ENCODE measurements at places on chromosomes 2 and 18.

GRCh38 chr2:235162082-235162836, 210.4 kb downstream of the SH3BP4 start:
- H3K4me3 ChIP-seq, result no peak overlapping the region
- no peak for DNase-seq
- peaks cover 8% of the 10 kb centered on the region for H3K4me1 ChIP-seq
- H3K27ac ChIP-seq, result no peak overlapping the region
- no peaks in the 10 kb centered on the region for H3K27me3 ChIP-seq
- H3K36me3 ChIP-seq, result no peaks in the 10 kb centered on the region

DNA sequence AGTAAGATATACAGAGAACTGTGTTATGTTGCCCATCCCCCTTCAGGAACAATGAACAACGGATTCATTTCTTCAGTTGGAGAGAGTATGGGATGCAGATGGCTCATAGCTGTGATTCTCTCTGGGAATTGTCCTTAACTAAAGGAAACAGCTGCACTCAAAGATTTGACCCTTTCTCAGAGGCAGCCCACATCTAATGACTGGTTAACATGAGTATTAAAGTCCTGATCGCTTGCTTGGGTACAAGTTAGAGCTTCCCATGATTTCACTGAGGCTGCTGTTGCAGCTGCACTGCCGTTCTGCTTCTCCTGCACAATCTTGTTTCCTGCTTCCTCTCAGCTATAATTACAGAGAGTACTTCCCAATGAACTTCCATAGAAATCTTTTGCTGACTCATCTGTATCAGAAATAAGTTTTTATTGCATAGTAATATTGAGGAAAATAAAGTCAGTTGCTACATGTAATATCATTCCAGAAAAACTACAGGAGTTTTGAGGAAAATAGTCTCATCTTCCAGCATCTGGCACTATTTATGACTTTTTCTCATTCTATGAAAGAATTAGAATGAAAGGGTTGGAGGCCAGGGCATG, 12.8 kb upstream of the SCN9A start:
- no peak overlapping the region for H3K27ac ChIP-seq
- H3K27me3 ChIP-seq, result no peaks in the 10 kb centered on the region
- no peak overlapping the region for H3K4me3 ChIP-seq
- no peaks in the 10 kb centered on the region for H3K36me3 ChIP-seq
- H3K4me1 ChIP-seq, result no peaks in the 10 kb centered on the region
- DNase-seq, result no peak

GRCh38 chr18:77133051-77133834, 660 bp upstream of the MBP start:
- no peaks in the 10 kb centered on the region for H3K36me3 ChIP-seq
- H3K27me3 ChIP-seq, result peaks cover 44% of the 10 kb centered on the region
- no peaks in the 10 kb centered on the region for H3K4me1 ChIP-seq
- H3K4me3 ChIP-seq, result peak overlapping the region; percentile 79

- peaks cover 9% of the 10 kb centered on the region for H3K4me1 ChIP-seq
- H3K36me3 ChIP-seq, result no peaks in the 10 kb centered on the region
- H3K27ac ChIP-seq, result no peak overlapping the region
- peaks cover 99% of the 10 kb centered on the region for H3K27me3 ChIP-seq
Measured at GRCh38 chr2:174336501-174337336, 2.0 kb downstream of the SP9 start.

DNA sequence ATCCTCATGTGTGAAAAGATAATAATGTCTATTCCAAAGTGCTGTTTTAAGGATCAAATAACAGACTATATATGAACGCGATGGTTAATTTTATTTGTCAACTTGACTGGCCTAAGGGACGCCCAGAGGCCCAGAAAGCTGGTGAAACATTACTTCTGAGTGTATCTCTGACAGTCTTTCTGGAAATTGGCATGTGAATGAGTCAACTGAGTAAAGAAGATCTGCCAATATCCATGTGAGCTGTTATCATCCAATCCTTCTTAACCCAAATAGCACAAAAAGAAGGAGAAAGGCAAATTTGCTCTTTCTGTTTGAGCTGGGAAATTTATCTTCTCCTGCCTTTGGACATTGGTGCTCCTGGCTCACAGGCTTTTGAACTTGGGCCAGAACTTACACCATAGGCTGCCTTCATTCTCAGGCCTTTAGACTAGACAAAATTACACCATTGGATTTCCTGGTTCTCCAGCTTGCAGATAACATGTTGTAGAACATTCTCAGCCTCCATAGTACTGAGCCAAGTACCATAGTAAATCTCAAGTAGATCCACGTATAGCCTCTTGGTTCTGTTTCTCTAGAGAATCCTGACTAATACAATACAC, 114.7 kb upstream of the DOCK10 start:
- no peaks in the 10 kb centered on the region for H3K27me3 ChIP-seq
- no peak overlapping the region for H3K4me3 ChIP-seq

GRCh38 chr2:97718051-97718882, 4.9 kb downstream of the ZAP70 start:
- no peak overlapping the region for H3K4me3 ChIP-seq
- no peaks in the 10 kb centered on the region for H3K36me3 ChIP-seq
- no peak for DNase-seq
- H3K4me1 ChIP-seq, result peaks cover 6% of the 10 kb centered on the region

DNA sequence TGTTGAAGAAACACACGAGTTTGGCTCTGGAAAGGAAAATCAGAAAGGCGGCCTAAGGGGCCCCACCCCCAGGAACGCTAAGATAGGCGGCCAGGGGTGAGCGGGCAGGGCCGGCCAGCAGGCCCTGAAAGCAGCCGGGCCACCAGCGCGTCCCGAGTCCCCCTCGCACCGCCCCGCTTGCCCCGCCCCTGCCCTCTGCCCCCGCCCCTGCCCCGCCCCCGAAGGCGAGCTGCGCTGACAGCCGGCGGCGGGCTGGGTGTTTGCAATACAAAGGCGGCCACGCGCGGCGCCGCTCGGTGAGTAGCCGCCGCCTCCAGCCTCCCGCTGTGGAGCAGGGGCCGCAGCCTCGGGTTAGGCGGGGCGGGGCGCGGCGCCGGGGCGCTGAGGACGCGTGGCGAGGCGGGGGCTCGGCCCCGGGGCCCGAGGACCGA, at the start of gene LPIN1:
Gene LPIN1 (plus strand): TSS at position 257 of the 431 bp plus-strand sequence. CDS start 18,910 bp downstream, outside the sequence.
- H3K4me3 ChIP-seq, result peak within 1 kb of the TSS; percentile 86
- peak within 1 kb of the TSS; percentile 69 for H3K27ac ChIP-seq
- H3K4me1 ChIP-seq, result peaks cover 9% of the 10 kb centered on the region
- peak; percentile 97 for DNase-seq

DNA sequence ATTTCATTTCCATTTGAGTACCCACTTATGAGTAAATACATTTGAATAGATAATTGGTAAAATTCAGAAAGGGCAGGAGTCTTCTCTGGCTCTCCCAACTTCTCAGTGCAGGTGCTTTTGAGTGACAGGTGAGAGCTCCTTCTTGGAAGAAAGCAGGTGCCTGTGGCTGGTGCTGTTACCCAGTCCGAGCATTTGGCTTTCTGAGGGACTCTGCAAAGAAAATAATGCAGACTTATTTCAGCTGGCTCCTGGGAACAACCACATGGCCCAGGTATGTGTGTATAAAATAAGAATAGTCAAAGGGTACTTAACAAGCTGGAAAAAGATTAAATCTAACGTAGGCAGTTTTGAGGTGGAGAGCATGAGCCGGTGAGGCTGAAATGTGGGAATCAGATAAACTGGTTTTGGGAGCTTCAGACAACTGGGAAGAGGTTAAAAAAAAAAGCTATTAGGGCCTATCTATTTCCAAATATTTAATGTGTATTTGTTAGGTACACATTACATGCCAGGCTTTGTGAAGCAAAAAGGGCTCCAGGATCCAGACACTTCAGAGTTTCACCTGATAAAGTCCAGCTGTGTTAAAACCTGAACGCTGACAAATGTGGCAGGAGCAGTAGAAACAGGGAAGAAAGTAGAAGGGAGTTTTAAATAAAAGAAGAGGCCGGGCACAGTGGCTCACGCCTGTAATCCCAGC, 20.6 kb downstream of the ZNF236 start:
- H3K4me1 ChIP-seq, result peaks cover 10% of the 10 kb centered on the region
- H3K36me3 ChIP-seq, result no peaks in the 10 kb centered on the region
- DNase-seq, result no peak
- H3K4me3 ChIP-seq, result no peak overlapping the region

DNA sequence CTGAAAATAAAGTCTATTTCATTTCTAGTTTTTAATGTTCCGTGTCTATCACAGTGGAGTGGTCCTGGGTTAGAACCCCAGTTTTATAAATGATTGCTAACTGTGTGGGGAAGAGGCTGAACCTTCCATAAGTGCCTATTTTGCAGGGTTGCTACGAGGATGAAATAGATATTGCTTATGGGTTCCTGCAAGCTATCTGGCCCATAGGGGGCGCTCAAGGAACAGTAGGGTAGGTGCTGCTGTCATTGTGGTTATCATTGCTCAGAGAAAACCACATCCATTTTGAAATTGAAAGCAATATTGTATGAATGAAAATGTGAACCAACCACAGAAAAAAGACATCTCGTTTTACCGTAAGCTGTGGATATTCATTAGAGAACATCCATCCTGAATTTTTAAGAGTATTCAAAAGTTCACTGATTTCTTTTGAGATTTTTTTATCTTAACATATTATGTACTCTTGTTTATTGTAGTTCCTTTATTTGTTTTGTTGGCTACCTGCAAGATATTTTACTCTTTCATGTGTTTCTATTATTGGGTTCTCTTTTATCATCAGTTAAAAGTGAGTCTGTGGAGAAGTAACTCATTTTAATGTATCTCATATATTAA, 261.6 kb downstream of the NAPG start:
- no peaks in the 10 kb centered on the region for H3K4me1 ChIP-seq
- DNase-seq, result peak; percentile 93
- H3K27me3 ChIP-seq, result no peaks in the 10 kb centered on the region
- no peak overlapping the region for H3K4me3 ChIP-seq
- H3K36me3 ChIP-seq, result no peaks in the 10 kb centered on the region

DNA sequence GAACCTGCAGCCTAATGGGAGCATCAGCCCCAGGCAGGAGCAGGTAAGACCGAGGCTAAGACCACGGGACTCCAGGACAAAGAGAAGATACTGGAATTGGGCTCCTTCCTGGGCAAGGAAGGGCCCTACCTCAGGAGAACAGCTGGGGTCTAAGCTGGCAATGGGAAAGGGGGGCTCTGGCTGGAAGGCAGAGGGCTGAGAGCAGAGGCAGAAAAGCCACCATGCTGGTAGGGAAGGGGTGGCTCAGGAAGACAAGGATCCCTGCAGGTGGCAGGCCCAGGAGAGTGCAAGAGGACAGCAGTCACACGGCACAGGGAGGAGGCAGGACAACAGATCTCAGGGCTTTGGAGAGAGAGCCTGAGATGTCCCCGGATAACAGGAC, 203.5 kb downstream of the NDUFA10 start:
- H3K4me1 ChIP-seq, result no peaks in the 10 kb centered on the region
- peak; percentile 22 for DNase-seq
- no peak overlapping the region for H3K27ac ChIP-seq
- H3K36me3 ChIP-seq, result no peaks in the 10 kb centered on the region
- H3K4me3 ChIP-seq, result no peak overlapping the region

DNA sequence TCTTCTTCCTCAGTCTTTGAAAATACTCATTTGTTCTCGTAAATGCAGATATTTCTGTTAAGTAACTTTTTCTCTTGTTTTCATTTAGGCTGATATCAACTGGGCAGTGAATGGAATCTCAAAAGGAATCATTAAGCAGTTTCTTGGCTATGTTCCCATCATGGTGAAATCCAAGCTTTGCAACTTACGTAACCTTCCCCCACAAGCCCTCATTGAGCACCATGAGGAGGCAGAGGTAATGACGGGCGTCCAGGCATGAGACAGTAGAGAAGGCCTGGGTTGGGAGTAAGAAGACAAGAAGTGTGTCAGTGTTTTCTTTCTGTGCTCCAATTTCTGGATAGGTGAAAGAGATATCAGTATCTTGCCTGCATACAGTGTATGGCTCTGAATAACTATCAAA, 5.1 kb downstream of the POLR1B start:
- H3K36me3 ChIP-seq, result peaks cover 57% of the 10 kb centered on the region
- no peak overlapping the region for H3K4me3 ChIP-seq
- no peaks in the 10 kb centered on the region for H3K4me1 ChIP-seq
- DNase-seq, result no peak

DNA sequence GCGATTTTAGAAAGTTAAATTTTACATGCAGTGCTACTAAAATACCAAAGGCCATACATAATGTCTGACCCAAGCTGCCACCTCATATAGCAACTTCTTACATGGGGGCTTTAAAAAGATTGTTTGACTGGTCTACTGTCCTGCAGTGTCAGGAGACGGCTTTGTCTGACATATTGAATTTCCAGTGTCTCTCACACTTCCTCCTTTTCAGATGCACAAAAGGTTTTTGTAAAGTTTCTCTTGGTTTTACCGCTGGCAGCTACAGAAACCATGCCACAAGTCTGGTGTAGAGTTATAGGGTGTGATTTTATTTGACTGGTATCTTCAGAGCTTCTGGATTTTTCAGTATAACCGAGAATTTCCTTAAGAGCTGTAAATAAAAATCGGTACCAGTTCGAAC, 1.1 kb upstream of the ASAP2 start:
- no peaks in the 10 kb centered on the region for H3K4me1 ChIP-seq
- H3K4me3 ChIP-seq, result peak overlapping the region; percentile 84
- H3K27ac ChIP-seq, result peak overlapping the region; percentile 85
- H3K36me3 ChIP-seq, result no peaks in the 10 kb centered on the region

GRCh38 chr2:41924709-41925408, 123.0 kb upstream of the PKDCC start:
- no peak for DNase-seq
- no peak overlapping the region for H3K4me3 ChIP-seq
- H3K27ac ChIP-seq, result no peak overlapping the region
- H3K27me3 ChIP-seq, result no peaks in the 10 kb centered on the region

DNA sequence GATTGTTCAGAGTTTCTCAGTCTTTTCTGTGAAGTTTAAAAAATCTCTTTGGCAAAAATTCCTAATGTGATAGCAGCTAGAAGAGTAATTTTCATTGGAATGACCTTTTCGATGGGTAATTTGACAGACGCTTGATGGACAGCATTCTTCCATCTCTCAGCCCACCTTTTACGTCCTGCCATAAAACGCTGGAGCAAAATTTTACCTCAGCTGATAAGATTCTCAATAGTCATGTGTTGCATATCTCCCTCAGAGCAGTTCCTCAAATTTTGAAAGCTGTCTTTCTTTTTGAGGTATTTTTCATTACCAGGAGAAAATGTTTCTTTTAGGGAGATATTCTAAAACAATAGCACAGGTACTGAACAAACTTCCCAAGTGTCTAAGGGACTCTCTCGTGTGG, 441.4 kb downstream of the PARD3B start:
- DNase-seq, result no peak
- H3K4me3 ChIP-seq, result no peak overlapping the region
- H3K4me1 ChIP-seq, result peaks cover 2% of the 10 kb centered on the region
- no peaks in the 10 kb centered on the region for H3K27me3 ChIP-seq
- no peak overlapping the region for H3K27ac ChIP-seq

- H3K27ac ChIP-seq, result no peak overlapping the region
- H3K36me3 ChIP-seq, result no peaks in the 10 kb centered on the region
- no peaks in the 10 kb centered on the region for H3K4me1 ChIP-seq
- DNase-seq, result no peak
- no peak overlapping the region for H3K4me3 ChIP-seq
Measured at GRCh38 chr2:200609028-200609614, 23.3 kb downstream of the AOX1 start.

DNA sequence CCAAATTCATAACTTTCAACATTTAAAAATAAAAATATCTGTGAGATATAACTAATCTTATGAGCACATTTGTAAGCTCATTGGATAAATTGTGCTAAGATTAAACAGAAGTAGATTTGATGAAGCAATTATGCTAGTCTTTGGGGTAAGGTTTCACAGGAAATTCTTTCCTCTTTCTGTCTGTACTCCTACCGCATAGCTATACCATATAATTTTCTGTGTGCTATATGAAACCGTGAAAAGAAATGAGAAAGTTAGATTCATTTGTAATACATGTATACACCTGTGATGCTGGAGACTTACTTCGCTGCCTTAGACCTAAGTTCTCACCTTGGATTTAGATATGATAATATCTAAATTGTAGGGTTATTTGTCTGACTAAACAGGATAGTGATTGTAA, 184.7 kb downstream of the PPP1R1C start:
- H3K27ac ChIP-seq, result no peak overlapping the region
- H3K36me3 ChIP-seq, result no peaks in the 10 kb centered on the region
- no peaks in the 10 kb centered on the region for H3K27me3 ChIP-seq
